CD14-positive monocyte (primary cell): ENCODE measurements at places on chromosomes 6 and 20.

GRCh38 chr6:111709201-111709600 lies 103.5 kb upstream of the TRAF3IP2 start:
- no peak for DNase-seq

GRCh38 chr20:53915446-53916172 lies 154.8 kb downstream of the BCAS1 start:
- peak; percentile 97 for DNase-seq

DNA sequence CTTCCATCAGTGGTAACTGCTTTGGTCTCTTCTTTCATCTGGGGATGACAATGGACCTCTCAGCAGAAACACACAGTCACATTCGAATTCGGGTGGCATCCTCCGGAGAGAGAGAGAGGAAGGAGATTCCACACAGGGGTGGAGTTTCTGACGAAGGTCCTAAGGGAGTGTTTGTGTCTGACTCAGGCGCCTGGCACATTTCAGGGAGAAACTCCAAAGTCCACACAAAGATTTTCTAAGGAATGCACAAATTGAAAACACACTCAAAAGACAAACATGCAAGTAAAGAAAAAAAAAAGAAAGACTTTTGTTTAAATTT lies 6.1 kb downstream of the EDN1 start:
- DNase-seq = no peak

- no peak for DNase-seq
Measured at GRCh38 chr6:26604026-26604425, 7.3 kb downstream of the ABT1 start.

DNA sequence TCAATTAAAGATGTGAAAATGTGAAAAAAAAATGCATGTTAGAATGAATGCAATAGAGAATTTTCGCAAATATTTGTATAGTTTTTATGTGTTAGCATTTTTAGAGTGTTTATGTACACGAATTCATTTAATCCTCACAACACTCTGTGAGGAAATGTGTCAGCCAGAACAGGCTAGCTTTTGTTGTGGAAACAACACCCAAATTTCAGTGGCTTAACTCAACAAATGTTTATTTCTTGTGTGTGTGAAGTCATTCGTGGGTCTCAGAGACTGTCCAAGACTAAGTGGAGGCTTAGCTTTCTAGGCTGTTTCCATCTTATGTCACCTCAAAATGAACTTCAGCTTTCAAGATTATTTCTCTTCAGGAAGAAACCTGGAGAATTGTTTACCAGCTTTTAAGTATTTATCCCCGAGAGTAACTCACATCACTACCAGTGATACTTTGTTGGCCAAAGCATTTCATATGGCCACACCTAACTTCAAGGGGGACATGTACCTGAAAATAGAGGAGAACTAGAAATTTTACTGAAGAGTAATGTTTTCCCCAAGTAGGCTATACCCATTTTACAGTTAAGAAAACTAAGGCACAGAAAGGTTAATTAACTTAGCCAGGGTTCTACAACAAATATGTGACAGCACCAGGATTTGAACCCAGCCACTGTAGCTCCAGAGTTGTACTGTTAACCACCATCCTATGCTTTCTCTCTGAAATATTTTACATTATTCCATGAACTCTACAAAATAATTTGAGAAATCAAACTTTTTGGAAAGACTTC lies 306.1 kb downstream of the QKI start:
- DNase-seq = no peak

GRCh38 chr6:4664117-4664626 lies 112.0 kb upstream of the CDYL start:
- no peak for DNase-seq

GRCh38 chr6:150999107-150999506 lies 133.6 kb downstream of the MTHFD1L start:
- DNase-seq = no peak

- DNase-seq = no peak
Measured at GRCh38 chr6:110098511-110099116, 80.9 kb downstream of the WASF1 start.

GRCh38 chr6:99602520-99603420 lies 3.9 kb upstream of the PRDM13 start:
- no peak for DNase-seq

- DNase-seq = no peak
Measured at GRCh38 chr6:47144306-47144705, 102.2 kb upstream of the ADGRF1 start.

DNA sequence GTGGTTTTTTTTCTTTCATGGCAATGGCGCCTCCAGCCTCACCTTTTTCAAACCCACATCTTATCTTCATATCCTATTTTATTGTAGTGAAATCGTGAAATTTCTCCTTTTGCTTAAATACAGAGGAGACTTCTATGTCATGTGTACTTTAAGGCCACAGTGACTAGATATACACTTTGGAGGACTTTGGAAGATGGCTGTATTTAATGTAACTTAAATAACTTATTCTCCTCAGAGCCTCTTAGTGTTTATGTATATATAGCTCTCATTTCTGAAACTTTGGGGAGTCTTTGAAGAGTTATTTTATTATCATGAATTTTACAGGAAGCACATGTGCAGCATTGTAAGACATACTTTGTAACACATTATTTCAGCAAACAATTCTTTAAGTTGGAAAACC lies 968 bp downstream of the LAMA2 start:
- DNase-seq = no peak

DNA sequence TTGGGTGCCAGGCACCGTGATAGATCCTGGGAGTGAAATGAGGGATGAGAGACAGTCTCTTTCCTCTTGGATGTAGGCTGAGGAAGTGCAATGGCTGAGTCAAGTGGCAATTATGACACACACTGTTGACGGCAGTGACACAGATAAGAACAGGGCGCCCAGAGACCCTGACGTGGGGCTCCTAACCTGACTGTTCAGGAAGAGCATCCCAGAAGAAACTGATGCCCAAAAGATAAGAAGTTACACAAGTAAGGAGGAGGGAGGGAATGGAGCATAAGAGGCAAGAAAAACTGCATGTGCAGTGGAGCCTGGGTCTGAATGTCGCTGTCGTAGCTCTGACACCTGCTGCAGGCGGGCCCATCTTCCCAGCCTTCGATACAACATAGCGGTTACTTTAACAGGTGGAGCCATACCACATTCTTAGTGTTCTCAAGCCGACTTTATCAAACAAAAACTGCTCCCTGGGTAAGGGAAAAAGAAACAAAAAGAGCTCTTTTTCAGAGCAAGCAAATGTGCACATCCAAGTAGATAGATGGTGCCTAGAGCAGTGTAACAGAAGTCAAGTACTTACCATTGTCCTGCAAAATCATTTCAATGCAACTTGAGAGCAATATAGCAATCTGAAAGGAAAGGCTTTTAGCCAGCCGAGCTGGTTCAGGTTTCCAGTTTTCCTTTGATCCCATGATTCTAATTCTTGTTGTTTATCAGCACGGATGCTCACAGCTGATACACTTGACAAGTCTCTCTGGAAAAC lies 463.9 kb upstream of the JARID2 start:
- DNase-seq = peak; percentile 39

DNA sequence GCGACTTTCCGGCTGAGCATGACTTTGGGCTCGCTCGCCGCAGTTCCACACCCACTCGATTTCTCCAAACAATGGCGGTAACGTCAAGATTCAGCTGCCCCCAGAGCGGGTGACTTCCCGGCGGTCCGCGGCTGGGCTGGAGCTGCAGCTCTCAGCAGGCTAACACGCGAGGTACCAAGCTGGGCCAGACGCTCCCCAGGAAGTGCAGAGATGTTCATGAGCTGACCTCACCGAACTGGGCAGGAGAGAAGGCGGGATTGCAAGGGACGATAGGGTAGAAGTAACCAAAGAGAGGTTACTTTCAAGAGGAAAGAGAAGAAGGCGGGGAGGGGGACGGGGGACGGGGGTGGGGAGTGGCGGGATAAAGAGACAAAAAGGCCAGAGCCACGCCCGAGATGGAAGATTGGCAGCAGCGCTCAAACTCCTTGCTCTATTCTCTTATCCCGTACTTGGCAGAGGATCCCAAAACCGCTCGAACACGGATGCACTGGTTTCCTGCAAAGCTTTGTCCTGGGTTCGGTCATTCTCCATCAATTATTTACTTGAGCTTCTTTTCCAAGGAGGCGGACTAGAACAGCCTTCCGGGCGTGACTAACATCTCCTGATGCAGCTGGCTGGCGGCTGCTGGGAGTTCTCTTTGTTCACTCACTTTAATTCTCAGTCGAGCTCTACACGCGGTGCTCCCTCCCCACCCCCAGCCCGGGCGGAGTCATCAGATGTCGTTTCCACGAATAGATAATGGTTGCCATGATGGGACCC lies at the start of gene MTCL3:
Gene MTCL3 (minus strand): TSS at position 626 of the 759 bp plus-strand sequence.
- no peak for DNase-seq

- DNase-seq = no peak
Measured at GRCh38 chr20:63261060-63261794, 7.0 kb upstream of the NKAIN4 start.

- no peak for DNase-seq
Measured at GRCh38 chr6:16222826-16223225, 15.6 kb upstream of the GMPR start.

DNA sequence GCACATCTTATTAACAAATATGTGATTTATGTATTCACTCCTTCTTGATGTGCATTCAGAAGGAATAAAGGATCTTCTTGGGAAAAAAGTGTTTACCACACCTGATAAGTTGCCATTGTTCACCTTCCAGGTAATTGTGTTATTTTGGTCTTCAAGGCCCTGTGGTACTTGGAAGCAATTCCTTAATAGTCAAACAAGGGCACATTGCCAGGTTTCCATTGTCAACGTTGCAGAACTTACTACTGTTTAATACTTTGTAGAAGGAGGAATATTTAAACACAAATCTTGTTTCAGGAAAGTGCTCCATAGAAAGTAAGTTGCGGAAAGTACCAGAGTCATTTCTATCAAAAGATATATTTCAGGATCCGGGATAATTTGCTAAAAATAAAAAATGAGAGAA lies 129.5 kb upstream of the SGK1 start:
- no peak for DNase-seq

- DNase-seq = peak; percentile 23
Measured at GRCh38 chr6:45378334-45378926, 696 bp upstream of the SUPT3H start.

DNA sequence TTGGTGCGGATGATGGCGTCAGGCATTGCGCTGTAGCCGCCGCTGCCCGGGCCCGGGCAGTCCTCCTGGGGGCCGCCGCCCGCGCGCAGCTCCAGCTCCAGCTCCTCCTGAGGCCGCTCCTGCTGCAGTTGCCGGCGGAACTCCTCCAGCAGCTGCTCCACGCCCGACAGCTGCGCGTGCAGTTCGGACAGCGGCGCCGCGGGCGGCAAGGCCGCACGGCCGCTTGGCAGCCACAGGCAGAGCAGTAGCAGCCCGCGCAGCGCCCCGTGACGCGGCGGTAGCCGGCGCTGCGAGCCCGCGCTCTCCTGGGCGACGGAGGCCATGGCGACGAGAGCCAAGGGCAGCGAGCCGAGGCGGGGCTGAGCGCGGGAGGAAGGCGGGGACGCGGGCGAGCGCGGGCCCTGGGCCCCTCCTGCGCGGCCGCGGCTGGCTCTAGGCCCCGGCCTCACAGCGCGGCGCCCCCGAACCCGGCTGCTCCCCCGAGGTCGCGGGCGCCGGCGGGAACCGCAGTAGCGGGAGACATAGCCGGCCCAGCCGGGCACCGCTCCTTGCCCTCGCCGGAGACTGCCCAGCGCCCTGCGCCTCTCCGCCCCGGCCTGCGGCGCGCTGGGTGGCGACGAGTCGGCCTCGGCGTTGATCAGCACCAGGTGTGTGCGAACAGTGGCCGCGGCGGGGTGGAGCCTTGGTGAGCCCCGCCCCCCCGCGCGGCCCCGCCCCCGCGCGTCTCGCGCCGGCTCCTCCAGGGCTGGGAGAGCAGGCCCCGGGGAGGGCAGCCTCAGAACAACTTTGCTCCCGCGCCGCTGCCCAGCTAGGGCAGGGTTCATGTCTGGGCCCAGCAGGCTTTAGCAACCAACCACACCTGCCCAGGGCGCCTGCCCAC lies at the start of gene LRP11:
Gene LRP11 (minus strand): TSS at position 662 of the 880 bp plus-strand sequence. CDS start 339 bp downstream, at position 323.
- peak; percentile 45 for DNase-seq

DNA sequence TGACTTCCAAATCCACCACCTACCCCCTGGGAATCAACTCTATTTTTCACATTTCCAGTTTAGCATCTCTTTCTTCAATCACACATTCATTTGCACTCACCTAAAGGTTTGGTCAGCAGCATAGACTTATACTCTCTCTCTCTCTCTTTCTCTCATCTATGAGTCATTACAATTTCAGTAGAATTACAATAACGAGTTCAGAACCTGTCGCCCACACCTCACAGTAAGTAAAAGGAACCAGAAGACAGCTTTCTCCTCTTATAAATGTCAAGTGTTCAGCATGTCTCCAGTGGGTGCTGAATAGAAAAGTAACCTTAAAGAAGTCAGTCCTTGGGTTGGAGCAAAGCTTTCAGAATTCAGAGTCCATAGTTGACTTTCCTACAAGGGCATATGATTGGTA lies 1.1 kb upstream of the PHACTR1 start:
- DNase-seq = no peak

DNA sequence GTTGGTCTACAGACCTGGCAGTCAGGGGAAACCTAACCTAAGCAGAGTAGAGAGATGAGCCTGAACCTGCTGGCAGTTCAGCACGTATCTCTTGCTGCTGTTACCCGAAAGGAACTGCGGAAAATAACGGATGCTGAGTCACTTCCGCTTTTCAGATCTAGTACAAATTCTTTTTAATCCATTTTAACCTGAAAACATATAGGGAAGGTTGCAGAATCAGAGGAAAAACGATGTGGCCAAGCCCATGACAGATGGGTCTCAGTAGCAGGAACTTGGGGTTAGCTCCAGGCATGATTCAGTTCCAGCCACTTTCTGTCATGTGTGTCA lies 351.9 kb upstream of the PRND start:
- peak; percentile 70 for DNase-seq

GRCh38 chr6:168078175-168078942 lies 653 bp downstream of the FRMD1 start:
- no peak for DNase-seq

GRCh38 chr6:84769306-84769705 lies 4.9 kb upstream of the TBX18 start:
- DNase-seq = no peak

DNA sequence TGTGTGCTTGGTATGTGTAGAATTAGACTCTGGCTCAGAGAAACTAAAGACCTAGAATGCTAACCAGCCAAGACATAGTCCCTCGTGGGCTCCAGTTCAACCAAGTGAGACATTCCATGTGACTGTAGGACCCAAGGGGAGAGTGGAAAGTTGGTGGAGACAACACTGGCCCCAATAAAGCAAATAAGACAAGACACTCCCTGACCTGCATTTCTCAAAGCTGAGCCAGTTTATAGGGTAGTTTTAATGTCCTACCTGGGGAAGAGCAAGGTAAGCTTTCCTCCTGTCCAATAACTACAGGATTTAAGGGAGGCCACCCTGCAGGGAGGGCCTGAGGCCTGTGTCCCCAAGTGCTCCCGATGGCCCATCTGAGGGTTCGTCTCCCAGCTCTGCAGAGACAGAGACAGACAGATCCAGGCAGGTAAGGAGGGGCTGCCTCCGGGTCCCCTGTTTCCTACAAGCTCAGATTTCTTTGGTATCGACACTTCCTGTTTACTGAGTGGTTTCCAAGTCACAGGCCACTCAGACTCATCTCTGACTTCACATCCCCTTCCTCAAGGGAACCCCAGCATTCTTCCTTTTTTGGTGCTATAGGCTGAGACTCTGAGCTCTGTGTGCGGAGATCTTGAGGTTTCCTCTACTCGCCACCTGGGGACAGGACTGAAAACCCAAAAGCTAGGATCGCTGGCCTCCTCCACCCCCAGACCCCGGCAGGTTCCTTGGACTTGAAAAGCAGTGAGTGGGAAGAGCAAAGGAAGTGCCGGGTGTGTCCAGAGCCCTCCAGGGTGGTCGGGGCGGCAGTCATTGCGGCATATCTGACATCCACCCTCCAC lies 92.4 kb downstream of the PRND start:
- DNase-seq = peak; percentile 96

GRCh38 chr6:27743787-27744186 lies 168.4 kb downstream of the OR2B2 start:
- DNase-seq = no peak

- no peak for DNase-seq
Measured at GRCh38 chr6:12094689-12095088, 82.6 kb downstream of the HIVEP1 start.
